ENCODE measurements at places on chromosomes 3 and 15.

DNA sequence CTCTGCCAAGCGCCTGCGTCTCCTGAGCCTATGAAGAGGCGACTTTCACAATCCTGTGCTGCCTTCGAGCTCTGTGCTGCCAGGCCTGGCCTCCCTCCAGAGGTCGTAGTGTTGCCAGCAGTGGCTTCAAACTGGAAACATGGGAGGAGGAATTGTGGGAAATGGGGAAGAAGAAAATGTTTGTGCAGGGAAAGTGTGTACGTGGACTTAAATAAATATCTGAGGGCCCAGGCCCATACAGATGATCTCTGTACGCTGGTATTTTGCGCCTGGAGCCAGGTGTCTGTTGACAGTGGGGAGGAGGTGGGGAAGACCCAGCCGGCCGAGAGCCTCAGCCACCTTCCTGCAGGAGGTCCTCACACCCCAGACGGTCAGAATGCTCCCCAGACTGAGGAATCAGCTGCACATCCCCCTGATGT lies 44.6 kb downstream of the ZBTB38 start:
- no peak for DNase-seq

GRCh38 chr3:172577987-172578570 lies 54.8 kb upstream of the TNFSF10 start:
- no peak for DNase-seq

DNA sequence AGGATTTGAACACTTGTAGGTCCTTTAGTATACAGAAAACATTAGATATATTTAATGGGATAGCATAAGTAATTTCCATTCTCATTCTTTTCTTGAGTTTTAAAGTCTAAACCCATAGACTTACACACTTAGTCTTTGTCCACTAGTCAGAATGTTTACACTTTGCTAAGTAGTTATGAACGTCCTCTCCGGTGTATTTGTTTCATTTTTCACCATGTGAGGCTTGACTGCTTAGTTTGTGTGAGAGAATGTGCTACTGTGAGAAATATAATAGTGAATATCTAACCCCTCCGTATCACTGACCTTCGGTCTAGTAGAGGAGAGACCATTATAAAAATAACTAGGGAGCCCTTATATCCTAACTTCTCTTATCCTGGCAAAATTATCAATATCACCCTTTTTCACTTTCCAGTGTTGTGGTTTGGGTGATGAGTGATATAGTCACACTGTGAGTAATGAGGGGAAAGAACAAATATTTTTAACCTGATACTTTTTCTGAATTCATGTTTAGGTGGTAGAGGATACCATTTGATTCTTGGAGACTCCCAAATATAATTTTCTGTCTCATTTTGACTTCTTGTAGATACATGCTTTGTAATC lies 122.4 kb downstream of the UBE2E2 start:
- no peak for DNase-seq

GRCh38 chr3:20288050-20288449 lies 102.0 kb upstream of the SGO1 start:
- DNase-seq, result no peak

DNA sequence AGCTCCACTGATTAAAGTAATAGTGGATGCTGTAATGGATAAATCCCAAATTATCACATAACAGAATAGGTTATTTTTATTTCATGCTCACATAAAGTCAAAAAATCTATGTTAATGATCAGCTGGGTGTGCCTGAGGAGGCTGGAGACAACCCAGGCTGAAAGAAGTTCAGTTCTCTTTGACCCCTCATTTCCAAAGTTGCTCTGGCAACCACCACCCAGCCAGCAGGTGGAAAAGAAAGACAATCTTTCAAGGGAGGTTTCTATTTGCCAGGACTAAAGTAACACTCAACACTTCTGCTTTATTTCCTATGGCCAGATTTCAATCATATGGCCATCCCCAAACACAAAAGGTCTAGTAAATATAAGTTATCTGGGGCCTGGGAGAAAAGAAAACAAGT lies 48.8 kb upstream of the ANKRD28 start:
- no peak for DNase-seq

GRCh38 chr3:64954995-64955636 lies 267.3 kb upstream of the ADAMTS9 start:
- DNase-seq, result no peak

GRCh38 chr3:77232557-77232956 lies 192.7 kb downstream of the ROBO2 start:
- no peak for DNase-seq

- DNase-seq, result peak; percentile 34
These were observed 193.1 kb downstream of the NR1D2 start for GRCh38 chr3:24137958-24138875.

- no peak for DNase-seq
These were observed 133.3 kb downstream of the MYLK start for GRCh38 chr3:123750659-123751420.

- peak; percentile 18 for DNase-seq
These were observed 15.3 kb downstream of the RAB43 start for GRCh38 chr3:129106320-129106719.

DNA sequence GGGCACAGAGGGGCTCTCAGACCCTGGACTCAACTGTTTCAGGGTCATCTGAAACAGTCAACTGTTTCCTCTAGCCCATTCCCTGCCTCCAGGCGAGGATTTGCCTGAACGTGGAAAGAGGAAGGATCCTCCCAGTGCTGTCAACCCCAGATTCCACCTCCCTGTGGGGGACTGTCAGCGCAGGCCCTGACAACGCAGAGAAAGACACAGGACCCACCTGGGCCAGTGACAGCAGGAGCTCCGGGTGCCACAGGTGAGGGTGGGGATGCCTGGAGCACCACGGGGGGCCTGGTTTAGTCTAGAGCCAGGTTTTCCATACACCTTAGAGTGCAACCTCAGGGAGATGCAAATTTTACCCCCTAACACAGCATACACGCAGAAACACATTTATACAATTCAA lies 19.5 kb upstream of the LAMP3 start:
- DNase-seq, result peak; percentile 62

DNA sequence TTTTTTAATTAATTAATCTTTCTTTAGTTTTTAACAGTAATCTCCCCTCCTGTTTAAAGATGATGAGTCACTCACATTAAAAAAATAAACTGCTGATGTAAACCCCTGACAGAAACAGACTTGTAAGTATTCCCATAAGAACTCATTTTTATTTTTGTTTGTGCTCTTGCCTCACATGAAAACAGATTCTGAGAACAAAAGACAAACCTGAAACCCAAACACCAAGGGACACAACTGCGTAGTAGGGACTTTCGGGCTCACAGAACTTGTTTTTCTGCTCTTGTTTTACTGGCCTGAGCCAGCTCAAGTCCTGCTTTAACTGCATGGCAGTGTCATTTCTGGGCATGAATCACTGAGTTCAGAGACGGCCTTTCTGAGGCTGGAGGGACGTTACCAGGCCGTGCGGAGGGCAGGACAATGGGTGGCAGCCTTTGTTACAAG lies 600.8 kb downstream of the FOXP1 start:
- no peak for DNase-seq

GRCh38 chr3:67090474-67090873 lies 92.4 kb downstream of the KBTBD8 start:
- no peak for DNase-seq

- no peak for DNase-seq
These were observed 23.0 kb downstream of the CRYGS start for GRCh38 chr3:186520957-186521842.

DNA sequence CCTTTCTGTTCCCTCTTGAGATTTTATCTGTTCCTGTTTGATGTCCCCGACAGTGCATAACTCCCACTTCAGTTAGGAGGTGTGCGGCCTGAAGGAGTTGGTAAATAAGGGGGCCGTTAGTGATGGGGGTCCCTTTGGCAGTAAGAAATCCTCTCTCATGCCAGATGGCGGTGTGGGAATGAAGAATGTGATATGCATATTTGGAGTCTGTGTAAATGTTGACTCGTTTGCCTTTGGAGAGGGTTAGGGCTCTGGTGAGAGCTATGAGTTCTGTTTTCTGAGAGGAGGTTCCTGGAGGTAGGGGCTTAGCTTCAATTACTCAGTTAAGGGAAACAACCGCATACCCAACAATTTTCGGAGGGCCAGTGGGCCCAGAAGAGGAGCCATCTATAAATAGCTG lies 38.8 kb upstream of the RNF7 start:
- DNase-seq, result no peak

DNA sequence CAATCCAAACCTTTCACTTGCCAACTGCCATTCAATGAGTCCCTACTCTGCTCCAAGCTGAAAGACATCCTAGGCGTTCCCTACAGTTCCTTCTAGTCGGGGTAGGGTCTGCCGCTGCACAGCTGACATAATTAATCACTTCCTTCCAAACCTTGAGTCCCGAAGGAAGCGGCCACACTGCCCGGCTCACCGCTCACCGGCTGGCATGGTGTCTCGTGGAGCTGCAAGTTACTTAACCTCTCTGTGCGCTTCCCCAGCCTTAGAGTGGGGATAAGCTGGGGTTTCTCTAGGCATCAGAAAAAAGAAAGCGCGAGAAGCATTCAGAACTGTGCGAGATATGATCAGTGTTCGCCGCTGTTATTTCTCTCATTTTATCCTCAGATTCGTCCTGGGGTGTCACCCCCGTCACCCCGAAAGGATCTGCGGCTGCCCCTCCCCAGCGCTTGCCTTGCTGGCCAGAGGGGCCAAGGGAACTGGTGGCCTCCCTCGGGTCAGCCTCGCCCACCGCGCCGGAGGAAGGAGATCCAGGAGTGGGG lies 748 bp downstream of the MRPS25 start:
- no peak for DNase-seq

- no peak for DNase-seq
These were observed 24.8 kb downstream of the TYRO3 start for GRCh38 chr15:41583795-41584194.

DNA sequence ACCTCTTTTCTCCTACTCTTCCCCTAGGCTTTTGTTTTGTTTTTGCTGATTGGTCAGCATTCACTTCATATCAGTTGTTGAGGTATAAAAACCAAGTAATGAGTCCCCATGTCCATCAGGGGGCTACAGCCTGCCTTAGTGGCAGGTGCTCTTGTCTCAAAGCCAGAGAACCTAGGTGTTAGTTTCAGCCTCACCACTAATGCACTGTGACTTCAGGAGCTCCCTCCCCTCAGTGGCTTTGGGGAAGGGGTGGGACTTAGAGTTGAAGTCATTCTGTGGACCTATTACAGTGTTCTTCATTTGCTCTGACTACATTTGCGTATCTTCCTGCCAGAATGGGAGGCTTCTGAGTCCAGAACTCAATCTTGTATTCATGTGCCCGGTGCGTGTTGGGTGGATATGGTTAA lies 41.6 kb downstream of the NR2C2 start:
- no peak for DNase-seq

GRCh38 chr3:147414390-147415138 lies 5.4 kb downstream of the ZIC1 start:
- DNase-seq, result no peak

GRCh38 chr3:24432989-24433388 lies 61.7 kb downstream of the THRB start:
- DNase-seq, result no peak
